Activated CD8-positive, alpha-beta memory T cell treated with anti-CD3 and anti-CD28 coated beads, Interleukin-2, amount 50 U/mL, for 4 hours (primary cell): ENCODE measurements at places on chromosomes 3 and 15.

GRCh38 chr3:133227813-133228212 lies 172.0 kb upstream of the BFSP2 start:
- no peak for DNase-seq

- DNase-seq, result no peak
Observed at GRCh38 chr3:64267721-64268604, 42.7 kb upstream of the PRICKLE2 start.

DNA sequence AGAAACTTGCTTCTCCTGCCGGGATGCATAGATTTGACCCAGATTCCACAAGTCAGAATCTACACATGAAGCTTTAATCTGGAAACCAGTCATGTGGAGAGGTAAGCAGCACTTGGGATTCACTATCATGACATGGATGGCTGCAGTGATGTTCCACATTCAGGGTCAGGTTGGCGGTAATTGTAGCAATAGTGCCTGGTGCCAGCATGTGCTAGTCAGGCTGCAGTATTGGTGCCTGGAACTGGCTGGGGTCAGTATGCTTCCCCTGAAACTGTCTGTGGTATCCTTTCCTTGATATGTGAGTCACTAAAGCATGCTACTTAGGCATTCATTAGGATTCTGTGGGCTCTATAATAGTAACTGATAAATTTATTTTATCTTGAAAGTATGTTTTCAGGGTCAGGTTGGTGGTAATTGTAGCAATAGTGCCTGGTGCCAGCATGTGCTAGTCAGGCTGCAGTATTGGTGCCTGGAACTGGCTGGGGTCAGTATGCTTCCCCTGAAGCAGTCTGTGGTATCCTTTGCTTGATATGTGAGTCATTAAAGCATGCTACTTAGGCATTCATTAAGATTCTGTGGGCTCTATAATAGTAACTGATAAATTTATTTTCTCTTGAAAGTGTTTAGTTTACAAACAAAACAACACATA lies 1439.2 kb downstream of the ZPLD1 start:
- DNase-seq, result no peak

DNA sequence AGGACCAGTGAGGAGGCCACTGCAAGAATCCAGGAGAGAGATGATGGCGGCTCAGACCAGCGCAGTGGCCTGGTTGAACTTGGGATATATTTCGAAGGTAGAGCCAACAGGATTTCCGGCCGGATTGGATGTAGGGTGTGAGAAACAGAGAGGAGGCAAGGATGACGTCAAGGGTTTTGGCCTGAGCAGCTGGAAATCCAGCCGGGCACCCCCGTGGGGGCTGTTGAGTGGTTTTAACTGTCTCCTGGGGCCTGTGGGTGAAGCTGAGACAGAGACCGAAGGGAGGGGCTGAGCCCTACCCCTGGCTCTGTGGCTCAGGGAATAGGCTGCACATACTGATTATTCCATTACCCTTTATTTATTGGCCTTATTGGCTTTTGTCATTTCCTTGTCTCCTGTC lies 45.7 kb downstream of the EXOG start:
- DNase-seq, result no peak

- DNase-seq, result no peak
Observed at GRCh38 chr3:14744556-14744955, 69.6 kb downstream of the C3orf20 start.

DNA sequence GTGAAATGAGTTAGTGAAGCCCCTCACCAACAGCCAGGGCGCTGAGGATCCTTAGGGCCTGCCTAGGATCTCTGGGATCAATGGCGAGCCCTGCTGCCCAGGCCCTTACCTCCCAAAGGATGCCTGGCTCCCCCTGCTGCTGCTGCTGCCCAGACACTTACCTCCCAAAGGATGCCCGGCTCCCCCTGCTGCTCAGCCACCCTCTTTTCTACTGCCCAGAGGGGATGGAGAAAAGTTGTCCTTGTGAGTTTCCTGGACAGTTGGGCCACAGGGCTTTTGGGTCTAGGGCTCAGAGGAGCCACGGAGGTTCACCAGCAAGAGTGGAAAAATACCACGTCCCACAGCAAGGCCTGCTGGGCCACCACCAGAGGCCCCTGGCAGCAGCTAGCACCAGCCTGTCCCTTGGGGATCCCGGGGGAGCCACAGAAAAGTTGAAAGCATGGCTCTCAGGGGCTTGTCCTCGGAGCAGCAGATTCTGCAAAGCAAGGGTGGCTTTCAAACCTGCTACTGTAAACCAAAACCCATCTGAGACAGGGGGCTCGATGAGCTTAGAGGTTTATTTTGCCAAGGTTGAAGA lies 59.4 kb downstream of the SLC6A6 start:
- peak; percentile 46 for DNase-seq

DNA sequence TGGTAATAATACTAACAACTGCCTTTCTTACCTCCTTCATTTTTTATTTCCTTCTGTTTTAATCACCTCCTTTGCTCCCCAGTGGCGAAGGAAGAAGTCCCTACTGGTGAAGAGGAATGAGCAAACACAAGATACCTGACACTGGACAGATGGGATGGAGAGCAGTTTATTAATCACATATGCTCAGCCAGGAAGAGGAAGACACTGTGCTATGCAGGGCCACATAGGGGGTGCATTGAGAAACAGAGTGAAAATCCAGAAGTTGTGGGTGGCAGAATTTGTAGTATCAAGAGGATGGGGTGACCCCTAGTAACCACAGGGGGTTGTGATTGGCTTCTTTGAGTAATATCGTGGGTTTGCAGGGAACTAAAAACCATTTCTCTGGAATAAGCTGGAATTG lies 1041.9 kb downstream of the OTOL1 start:
- DNase-seq, result no peak

GRCh38 chr3:34183611-34184340 lies 385.3 kb downstream of the PDCD6IP start:
- no peak for DNase-seq

DNA sequence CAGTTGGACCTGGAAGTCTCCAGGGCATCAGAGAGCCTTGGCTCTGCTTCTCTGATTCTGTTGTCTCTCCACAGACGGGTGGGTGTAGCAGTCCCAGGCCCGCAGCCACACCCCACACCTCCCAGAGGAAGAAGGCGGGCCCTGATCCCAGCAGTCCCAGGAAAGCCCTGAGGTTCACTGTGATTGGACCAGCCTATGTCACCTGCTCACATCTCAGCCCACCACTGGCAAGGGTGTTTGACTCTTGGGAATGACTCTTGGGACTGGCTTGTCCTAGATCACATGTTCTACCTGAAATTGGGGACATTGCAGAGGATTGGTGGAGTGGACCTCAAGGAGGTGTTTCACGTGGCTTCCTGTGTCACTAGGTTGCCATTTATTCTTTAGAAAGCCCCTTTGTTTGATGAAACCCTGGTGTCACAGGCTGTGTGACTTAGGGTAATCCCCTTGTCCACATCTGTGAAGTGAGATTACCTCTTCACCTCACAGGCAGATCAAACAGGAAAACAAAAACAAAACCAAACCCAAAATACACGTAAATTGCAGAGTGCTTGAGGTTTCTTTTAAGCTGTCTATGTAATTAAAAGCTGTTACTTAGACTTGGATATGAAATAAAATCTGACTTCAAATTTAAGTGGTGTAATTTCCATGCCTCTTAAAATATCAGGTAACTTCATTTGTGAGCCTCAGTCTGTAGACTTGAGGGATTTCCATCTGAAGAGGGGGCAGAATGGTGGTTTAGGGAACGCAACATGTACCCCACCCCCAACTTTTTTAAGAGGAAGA lies 26.7 kb downstream of the FLNB start:
- no peak for DNase-seq

- no peak for DNase-seq
Observed at GRCh38 chr3:133949438-133949837, 53.8 kb upstream of the RAB6B start.

GRCh38 chr3:58535531-58536500 lies 1.2 kb downstream of the ACOX2 start:
- DNase-seq, result no peak

DNA sequence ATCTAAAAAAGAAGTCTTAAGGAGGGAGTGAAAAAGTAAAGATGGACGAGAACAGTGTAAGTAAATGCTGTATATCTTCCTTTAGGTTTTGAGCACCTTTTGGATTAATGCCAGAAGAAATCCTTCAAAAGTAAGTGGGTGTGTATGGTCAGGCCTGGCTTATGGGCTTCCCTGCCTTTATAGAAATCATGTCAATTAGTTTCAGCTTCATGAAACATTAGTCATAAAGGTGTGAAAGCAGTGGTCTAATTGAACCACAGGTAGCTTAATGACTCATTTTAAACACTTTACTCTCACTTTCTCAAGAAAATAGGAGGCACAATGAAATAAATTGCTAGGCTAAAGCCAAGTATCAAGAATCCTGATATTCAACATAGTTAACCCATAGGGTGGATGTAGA lies 467.4 kb upstream of the DPPA4 start:
- DNase-seq, result no peak

- DNase-seq, result no peak
Observed at GRCh38 chr3:58006661-58007060, 1.6 kb upstream of the FLNB start.
